WERI-Rb-1 (cell line): ENCODE measurements at places on chromosomes 2 and 18.

- no peak for DNase-seq
Observed at GRCh38 chr18:9108911-9109310, 6.4 kb downstream of the NDUFV2 start.

GRCh38 chr2:181046833-181047232, 66.4 kb downstream of the UBE2E3 start:
- DNase-seq, result no peak

GRCh38 chr2:128535953-128536352, 217.3 kb upstream of the HS6ST1 start:
- DNase-seq, result no peak

DNA sequence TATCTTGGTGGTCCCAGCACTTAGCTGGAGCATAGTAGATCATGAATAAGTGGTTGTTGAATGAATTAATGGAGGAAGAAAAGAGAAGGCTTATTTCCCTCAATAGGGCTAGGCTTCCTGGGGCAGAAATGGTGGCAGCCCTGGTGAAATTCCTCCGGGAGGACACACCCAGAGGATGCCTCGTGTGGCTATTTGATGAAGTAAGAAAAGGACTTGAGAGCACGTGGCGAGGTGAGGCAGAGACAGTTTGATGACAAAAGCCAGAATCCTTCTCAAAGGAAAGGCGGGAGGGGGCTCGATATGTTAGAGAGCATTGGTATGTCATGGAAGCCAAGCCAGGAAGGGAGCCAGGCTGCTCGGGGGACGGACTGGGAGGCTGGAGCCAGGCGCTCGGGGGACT, 14.7 kb downstream of the FAM228A start:
- DNase-seq, result no peak

DNA sequence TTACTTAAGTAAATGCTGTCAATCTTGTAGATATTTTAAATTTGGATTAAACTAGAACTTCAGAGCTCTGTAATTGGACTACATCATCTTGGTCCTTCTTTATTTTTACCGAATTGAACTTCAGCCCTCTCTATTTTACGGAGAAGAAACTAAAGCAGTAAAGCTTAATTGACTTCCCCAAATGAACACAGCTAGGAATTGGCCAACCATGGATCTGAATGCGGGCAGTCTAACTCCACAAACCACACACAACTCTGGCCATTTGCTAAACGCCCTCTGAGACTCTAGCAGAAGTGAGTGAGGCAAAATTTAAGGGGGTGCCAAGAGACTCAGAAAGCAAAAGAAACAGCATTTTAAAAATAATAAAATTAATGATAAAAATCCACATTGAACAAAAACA, 86.3 kb upstream of the KCTD1 start:
- no peak for DNase-seq

- DNase-seq, result no peak
Observed at GRCh38 chr2:135320465-135321355, 210.3 kb downstream of the ZRANB3 start.

- DNase-seq, result no peak
Observed at GRCh38 chr2:15128846-15129245, 432.3 kb downstream of the NBAS start.

- no peak for DNase-seq
Observed at GRCh38 chr18:26252411-26252810, 26.2 kb downstream of the TAF4B start.

- no peak for DNase-seq
Observed at GRCh38 chr2:62641410-62641843, 64.1 kb upstream of the EHBP1 start.

DNA sequence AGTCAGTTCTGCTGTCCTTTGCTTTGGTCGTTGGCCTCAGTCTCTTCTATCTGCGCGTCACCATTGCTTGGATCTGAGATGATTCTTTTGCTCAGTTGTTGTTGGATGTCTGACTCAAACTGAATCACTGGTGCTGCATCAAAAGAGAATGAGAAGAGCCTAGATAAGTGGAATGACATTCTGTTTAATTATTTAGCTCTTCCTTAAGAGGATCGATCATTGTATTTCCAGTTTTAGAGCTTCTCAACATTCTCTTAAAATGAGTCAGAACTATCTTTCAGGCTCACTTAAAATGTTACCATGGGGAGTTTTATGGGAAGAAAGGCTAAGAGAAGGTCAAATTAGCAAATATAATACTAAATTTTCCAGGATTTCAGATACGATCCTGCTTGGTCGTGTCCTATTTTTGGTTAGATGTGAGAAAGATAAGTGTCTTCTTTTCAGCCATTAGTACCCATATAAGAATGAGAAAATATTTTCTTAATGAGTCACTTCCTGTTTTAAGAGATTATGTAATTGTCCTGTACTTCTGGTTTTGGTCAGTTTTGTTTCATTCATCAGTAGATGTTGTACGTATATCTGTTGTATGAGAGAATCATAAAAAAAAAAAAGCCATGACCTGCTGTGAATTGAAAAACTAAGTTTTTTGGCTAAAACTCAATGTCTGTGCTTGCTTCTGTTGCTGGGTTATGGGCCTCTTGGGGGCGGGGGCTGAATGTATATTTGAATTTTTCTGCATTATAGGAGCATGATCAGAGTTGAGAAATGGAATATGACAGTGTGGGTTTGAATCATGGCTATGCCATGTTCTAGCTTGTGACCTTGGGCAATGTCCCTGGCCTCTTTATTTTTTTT, 31.6 kb upstream of the CASP10 start:
- no peak for DNase-seq

- DNase-seq, result no peak
Observed at GRCh38 chr2:86036669-86037138, 69.0 kb downstream of the POLR1A start.

GRCh38 chr18:59605633-59606192, 91.5 kb downstream of the CCBE1 start:
- no peak for DNase-seq

GRCh38 chr2:120991441-120991840, 255.8 kb downstream of the GLI2 start:
- DNase-seq, result no peak

- DNase-seq, result peak; percentile 17
Observed at GRCh38 chr2:200705305-200706041, 106.2 kb upstream of the BZW1 start.

DNA sequence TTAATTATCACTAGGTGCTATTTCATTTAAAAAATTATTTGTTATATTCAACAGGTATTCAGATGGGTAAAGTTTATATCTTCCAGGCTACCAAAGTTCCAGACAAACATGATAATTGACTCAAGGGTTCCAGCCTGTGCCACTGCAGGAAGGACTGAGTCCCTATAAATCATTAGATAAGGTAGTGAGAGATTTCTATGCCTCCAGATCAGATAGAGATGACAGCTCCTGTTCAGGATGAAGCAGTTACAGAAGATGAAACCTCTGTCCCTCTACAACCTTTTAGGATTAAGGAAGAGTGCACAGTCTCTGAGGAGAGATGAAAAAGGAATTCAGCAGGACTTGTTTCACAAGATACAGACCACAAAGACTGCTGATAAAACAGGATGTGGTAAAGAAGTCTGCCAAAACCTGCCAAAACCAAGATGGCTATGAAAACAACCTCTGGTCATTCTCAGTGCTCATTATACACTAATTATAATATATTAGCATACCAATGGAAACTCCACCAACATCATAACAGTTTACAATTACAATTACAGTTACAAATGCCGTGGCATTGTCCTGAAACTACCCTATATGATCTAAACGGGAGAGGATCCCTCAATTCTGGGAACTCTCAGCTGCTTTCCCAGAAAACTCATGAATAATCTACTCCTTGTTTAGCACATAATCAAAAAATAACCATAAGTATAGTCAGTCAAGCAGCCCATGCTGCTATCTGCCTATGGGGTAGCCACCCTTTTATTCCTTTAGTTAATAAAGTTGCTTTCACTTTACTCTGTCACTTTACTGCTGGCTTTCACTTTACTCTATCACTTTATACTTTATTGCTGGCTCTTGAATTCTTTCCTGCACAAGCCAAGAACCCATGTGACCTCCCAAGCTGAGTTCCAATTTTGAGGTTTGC, 288.5 kb downstream of the PDE11A start:
- no peak for DNase-seq

DNA sequence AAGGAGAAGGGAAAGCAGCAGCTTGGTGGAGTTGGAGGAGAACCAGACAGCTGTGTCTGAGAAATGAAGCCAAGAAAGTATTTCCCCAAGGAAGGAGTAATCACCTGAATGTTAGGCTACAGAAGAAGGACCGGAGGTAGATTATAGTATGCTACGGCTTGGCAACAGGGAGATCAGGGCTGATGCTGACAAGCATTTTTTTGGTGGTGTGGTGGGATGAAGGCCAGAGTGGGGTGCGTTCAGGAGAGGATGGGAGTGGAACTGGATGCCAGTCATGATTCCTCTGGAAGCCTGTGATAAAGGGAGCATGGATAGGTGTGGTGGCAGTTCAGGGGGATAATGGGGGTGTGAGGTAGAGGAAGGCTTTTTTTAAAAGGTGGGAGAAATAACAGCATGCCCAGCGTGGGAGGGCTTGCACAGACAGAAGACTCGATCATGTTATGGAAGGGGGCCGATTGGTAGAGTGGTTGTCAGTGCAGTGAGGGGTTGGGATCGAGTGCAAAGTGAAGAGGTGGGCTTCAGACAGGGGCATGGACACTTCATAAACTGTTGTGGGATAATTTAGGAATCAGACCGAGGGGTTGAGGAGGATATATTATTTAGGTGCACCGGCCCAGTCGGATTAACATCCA, 5.6 kb downstream of the CEP192 start:
- DNase-seq, result no peak

GRCh38 chr18:11951390-11951851, 29.9 kb upstream of the IMPA2 start:
- peak; percentile 26 for DNase-seq

- peak; percentile 85 for DNase-seq
Observed at GRCh38 chr18:76619621-76620315, 124.7 kb upstream of the ZNF516 start.

GRCh38 chr2:229133155-229133772, 137.8 kb downstream of the PID1 start:
- DNase-seq, result peak; percentile 12

DNA sequence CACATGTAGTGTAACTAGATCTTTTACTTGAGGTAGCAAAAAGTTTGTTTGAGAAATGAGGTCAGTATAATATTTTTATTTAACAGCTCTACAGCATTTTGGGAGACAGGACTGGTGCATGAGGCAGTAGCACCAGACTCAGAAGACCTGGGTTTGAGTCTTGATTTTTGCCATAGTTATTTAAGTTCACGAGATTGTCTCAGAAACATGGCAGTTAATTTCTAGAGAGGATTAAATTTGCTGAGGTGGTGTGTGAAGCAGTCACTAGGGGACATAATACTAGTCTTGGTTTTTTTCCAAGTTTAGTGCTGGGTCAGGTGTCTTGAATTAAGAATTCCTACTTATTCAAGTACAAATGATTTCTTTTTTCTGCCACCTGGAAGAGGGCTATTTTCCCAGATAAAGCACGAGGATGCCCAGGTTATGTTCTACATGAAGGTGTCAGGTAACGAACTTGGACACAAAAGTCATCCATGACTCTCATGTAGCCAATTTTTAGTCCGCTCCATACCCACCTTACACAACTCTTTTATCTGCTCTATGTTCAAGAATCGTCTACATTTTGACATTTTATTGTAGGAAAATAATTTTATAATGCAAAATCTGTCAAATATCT, 1.4 kb downstream of the MARCHF7 start:
- no peak for DNase-seq

GRCh38 chr2:20156076-20156759, 68.7 kb downstream of the SDC1 start:
- DNase-seq, result no peak

GRCh38 chr18:76668119-76668518, 154.2 kb upstream of the ZNF236 start:
- no peak for DNase-seq
